Jurkat, Clone E6-1 (cell line): ENCODE measurements at places on chromosomes 6 and 20.

DNA sequence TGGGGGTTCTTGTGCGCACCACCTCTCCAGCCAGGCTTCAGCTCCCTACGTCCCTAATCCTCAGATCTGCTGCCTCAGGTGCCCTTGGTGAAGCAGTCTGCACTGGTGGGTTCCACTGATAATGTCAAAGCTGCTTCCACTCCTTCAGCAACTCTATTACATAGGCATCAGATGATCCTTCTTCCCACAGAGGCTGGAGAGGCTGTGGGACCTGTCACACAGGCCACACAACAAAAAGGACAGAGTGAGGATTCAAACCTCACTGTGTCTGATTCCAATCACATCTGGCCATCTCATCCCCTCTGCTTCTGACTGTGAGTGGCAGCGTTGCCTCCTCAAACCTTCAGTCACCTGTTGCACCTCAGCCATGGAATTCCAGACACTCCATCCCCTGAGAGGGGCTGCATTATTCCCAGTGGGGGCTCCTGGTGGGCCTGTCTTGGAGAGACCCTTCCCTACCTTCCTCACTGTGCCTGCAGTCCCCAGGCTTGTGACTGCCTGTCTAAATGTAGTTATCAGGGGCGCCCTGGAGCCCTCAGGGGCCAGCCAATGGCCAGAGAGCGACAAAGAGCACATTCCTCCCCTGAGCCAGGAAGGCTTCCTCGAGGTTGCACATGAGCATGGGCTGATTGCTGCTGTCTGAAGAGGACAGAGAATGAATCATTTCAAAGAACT is 211.4 kb upstream of the ECI2 start:
- DNase-seq: no peak

DNA sequence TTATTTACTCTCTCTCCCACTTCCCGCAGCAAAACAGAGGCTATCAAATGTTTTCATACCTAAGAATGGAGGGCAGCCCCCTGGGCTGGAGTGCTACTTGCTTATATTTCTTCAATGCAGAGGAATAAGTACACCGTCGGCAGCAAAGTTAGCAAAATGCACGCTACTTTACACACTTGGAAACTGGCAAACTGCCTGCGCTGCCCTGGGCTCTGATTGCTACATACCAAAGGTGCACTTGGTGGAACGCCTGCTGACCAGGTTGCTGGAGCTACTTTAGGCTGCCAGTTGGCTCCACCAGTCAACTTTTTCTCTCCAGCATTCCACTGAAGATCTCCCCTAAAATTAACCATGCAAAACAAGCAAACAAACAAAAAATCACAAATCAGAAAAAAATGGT is 62.4 kb downstream of the PRSS35 start:
- no peak for DNase-seq

- no peak for DNase-seq
Measured at GRCh38 chr6:134634966-134635365, 314.9 kb downstream of the ALDH8A1 start.

- DNase-seq: no peak
Measured at GRCh38 chr6:24517659-24518543, 23.1 kb downstream of the ALDH5A1 start.

- no peak for DNase-seq
Measured at GRCh38 chr6:13985663-13986325, 61.0 kb downstream of the RNF182 start.

DNA sequence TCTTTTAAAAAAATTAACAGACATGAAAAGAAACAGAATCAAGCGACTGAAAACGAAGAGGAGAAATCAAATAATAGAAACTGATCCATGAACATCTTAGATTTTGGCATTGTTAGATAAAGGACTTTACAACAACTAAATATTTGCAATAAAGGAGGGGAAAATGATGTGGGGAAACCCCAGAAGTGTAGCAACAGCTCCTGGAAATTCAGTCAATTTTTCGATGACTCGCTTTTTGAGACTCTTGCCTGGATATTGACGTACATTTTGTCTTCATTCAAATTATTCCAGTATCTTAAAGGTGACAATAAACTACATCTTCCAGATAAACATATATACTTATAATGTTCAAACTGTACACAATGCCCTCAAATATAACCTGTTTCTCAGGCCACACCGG is 44.1 kb downstream of the ADGB start:
- no peak for DNase-seq
